ENCODE measurements at places on chromosomes 3 and 15. TPM values are rescaled to one million over a fixed set of nuclear protein-coding genes. Genes with fewer than 3 reads are reported as not detected.

GRCh38 chr3:154584974-154585373 is 155.0 kb upstream of the GPR149 start:
- DNase-seq = no peak

DNA sequence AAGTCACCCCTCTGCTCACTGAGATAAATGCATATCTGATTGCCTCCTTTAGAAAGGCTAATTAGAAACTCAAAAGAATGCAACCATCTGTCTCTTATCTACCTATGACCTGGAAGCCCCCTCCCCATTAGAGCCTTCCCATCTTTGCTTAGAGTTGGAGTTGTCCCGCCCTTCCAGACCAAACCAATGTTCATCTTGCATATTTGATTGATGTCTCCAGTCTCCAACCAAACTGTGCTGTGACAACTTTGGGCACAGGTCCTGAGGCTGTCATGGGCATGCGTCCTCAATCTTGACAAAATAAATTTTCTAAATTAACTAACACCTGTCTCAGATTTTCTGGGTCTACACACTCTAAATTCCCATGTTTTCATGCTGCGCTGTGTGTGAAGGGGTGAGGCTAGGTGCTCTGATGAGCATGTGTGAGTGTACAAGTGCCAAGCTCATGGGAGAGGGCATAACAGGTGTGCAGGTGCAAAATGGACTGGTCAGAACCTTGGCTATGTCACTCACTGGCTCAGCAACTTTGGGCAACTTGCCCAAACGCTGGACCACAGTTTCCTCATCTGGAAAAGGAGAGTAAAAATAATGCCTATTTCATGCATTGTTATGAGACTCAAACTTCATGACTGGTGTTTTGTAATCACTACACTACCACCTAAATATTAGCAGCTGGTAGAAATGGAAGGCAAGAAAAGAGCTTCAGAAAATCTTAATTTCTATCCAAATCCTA is 7.2 kb downstream of the DAPK2 start:
- DNase-seq = no peak

DNA sequence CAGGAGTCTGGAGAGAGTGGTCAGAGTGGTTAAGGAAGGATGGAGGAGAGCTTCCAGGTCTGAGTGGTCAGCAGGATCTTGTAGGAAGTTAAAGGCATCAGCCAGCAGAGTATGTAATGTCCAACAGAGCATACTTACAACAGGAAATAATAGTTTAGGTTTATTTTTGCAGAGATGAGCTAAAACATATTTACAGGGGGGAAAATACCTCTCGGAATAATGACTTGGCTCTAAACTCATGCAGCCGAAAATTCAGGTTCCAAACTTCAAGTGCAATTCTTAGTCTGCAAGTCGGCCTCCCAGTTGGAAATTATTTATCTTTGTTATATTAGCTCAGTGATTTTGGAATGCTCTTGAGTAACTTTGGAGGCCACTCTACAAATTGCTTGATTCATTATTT is 385.0 kb upstream of the C2CD4B start:
- no peak for DNase-seq

DNA sequence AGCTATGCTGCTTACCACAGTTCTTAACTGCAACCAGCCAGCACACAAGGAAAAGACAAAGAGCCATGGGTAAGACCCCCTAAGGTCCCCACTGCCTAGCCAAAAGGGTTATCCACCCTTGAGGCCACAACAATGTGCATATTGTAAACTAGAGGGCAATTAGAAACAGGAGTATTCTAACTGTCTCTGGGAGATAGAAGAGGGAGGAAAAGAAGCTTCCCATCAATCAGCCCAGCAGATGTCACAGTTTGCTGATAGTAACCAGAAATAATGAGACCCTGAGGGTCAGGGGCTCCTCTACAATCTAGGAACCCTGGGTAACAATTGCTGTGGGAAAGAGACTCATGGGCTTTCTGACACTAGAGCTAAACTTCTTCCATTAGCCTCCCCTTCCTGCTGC is 20.6 kb upstream of the IFT57 start:
- no peak for DNase-seq

- DNase-seq = peak; percentile 57
Measured at GRCh38 chr3:122101646-122102045, 46.5 kb downstream of the CD86 start.

DNA sequence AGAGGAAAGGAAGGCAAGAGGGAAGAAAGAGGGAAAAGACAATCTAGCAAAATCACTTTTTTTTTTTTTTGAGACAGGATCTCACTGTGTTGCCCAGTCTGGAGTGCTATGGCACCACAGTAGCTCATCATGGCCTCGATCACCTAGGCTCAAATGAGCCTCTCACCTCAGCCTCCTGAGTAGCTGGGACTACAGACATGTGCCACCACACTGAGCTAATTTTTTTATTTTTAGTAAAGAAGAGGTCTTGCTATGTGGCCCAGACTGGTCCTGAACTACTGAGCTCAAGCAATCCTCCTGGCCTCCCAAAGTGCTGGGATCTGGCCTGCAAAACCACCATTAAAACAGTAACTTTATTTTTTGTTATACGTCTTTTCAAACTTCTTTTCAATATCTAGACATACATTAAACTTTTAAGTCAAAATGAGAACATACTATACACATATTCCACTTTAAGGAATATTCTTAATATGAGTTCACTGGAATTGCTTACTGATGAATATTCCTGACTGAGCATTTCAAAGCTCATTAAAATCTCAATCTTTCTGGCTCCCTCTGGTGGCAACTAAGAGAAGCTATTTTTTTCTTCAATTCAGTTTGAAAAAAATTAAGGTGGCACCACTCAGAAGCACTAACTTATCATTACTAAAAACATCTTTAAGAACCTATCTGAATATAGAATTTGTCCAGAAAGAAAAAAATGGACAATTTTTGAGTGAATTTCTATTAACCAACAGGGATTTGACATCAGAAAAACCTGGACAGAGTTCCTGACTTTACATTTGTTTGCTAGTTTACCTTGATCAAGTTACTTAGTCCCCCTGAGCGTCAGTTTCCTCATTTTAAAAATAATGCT is 40.9 kb downstream of the UACA start:
- peak; percentile 87 for DNase-seq

DNA sequence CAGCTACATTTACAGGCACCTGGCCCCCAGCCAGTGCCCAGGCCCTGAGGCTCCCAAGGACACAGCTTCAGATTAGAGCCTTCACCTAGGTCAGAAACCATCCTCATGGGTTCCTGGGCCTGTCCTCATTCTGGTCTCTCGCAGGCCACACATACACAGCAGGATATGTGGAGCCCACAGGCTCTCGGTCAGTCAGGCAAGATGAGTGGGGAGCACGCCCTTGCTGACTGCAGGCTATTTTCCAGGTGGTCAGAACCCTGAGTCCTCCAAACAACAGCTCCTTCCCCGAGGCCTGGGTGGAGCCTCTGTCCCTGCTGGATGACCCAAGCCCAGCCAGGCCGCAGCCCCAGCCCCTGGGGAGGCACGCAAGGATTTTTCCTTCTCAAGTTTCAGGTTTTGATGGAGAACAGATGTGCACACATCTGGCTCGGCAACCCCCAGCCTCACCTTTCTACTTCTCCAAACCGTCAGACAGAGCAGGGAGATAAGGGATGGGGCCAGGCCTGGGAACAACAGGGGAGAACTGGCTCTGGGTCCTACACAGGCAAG is 1.6 kb downstream of the STRA6 start:
- DNase-seq = peak; percentile 89

GRCh38 chr3:153574445-153574844 is 412.4 kb downstream of the RAP2B start:
- peak; percentile 50 for DNase-seq

- no peak for DNase-seq
Measured at GRCh38 chr15:34637305-34637704, 53.9 kb upstream of the GOLGA8B start.

DNA sequence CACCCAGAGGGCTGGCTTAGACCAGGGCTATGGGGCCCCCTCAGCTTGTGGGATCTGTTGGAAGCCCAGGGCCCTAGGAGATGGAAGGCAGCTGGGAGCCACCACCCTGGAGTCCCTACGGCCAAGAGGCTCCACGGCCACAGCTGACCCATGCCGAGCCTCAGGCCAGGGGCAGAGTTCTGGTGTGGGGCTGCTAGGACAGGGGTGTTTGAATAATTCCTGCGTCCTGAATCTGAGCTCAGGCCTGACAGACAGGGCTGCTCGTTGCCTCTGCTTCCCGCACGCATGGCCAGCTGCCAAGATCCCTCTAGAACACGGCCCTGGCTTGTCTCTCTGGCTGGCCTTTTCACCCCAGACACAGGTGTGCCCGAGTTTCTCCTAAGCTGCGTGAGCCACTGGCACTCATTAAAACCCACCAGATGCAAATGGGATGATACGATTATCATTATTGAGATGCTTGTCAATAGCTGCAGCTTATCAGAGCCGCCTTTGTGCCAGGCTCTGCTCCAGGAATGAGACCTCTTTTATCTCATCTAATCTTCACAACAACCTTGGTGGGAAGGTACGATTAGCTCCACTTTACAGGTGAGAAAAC is 70.2 kb downstream of the EFCAB12 start:
- DNase-seq = no peak

DNA sequence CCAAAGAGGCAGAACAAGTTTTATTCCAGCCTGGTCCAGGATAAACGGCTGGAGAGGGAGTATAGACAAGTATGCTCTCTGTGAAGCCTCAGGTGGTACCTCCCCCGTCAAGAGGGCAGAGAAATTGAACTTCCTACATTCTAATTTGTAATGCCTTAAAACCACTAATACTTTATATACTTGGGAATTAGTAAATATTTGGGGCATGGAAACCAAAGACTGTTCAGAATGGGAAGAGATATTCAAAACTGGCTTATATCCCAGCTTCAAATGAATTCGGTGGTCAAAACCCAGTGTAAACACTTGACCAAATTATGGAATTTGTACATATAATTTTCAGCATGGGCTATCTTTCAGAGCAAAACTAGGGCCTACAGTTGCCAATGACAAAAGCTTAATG is 122.6 kb downstream of the FBN1 start:
- DNase-seq = no peak

DNA sequence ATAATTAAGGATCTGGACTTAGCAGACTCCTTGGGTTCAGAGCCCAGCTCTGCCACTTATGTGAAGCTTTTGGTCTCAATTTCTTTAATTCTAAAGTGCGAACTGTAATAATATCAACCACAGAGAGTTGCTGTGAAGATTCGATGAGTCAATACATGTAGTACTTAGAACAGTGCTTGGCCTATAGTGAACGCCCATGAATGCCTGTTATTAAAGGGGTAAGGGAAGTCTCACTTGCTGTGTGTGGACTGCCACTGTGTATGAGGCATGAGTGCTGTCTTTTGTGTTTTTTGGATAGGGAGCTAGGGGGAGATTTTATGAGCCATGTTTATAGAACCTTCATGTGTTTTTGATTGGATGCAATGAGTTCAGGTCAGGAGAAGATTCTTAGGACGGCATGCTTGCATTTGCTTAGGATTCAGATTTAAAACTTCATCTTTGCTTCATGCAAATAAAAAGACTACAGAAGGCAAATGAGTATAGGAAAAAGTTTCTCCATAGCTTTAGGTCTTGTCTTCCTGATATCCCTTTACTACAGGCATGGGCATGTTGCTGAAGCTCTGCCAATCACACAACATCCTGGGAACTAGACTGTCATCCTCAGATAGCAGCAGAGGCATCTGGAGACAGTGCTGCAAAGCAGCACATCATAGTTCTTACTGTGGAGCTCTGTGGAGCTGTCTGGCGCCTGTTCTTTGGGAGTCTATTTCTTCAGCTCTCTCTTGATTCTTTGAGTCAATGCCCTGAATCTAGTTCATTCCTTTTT is 50.0 kb downstream of the PLS1 start:
- no peak for DNase-seq

DNA sequence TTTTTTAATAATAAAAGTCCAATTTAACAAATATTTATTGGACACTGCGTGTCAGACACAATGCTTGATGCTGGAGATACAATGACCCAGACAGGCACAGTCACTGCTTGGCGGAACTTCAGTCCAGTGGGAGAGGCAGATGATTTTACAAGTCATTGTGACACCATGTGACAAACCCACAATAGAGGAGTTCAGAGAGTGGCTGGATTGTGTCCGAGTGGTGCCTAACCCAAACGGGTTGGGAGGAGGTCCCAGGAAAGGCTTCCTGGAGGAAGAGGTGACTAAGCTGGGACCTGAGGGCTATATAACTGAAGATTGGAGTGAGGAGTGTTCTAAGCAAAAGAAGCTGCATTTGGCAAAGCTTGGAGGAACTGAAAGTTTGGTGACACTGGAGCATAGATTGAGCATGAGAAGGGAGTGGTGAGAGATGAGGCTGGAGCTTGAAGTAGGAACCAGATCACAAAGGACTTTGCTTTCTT is 41.4 kb downstream of the CRTC3 start:
- peak; percentile 25 for DNase-seq

DNA sequence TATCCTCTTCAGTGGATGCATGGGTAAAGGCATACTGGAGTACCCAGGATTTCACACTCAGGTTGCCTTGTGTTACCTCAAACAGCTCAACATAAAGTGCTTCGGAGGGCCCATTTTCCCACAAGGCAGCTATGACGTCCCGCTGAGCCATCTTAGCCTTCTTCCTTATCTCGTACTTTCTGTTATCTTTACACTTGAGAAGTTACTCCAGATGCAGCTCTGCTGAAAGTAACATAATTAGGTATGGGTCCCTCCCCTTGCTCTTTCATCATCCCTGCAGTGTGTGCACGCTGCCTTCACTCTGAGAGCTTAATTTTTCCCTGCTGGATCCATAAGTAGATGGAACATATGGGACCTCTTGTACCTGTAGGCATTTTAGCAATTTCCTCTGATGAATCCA is 410.3 kb downstream of the AGBL1 start:
- DNase-seq = no peak

- no peak for DNase-seq
Measured at GRCh38 chr3:2937592-2937991, 172.6 kb downstream of the IL5RA start.

DNA sequence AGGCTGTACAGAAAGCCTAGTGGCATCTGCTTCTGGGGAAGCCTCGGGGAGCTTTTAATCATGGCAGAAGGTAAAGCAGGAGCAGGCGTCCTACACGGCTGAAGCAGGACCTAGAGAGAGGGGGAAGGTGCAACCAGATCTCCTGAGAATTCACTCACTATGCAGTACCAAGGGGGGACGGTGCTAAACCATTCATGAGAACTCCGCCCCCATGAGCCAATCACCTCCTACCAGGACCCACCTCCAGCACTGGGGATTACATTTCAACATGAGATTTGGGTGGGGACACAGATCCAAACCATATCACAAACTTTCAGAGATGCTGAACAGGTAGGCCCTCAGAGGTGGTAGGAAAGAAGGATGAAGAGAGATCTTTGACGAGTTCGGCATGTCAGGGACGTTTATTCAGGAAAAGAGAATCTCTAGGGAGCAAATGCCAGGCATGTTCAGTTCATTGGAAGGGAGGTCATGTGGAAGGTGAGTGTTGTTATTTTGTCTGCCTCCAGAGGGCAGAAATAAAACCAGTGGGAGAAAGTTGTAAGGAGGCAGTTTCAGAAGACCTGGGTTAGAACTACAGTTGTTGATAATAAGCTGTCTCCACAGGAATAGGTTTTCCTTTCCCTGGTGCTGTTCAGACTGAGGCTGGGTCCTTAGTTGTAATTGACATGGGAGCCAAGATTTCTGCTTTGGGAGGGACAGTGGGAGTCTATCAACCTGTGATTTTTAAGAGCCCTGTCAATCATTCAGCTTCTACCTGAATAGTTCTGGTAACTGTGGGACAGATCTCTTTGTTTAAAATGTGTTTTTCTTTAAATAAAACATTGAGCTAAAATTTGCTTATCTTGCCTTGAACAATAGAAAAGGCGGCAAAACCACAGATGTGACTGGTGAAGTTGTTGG is 4.3 kb upstream of the FNDC3B start:
- peak; percentile 47 for DNase-seq

NMD3 gene
- 88.0 TPM for total RNA-seq

ARGFX gene
- total RNA-seq = not detected

NUP210 gene
- total RNA-seq = 0.33 TPM

SI gene
- not detected for total RNA-seq

ADCY5 gene
- under 0.01 TPM for total RNA-seq

ITIH1 gene
- total RNA-seq = not detected
